ENCODE measurements at places on chromosomes 7 and 10.

- no peak for DNase-seq
Measured at GRCh38 chr7:55172881-55173609, 154.2 kb downstream of the EGFR start.

DNA sequence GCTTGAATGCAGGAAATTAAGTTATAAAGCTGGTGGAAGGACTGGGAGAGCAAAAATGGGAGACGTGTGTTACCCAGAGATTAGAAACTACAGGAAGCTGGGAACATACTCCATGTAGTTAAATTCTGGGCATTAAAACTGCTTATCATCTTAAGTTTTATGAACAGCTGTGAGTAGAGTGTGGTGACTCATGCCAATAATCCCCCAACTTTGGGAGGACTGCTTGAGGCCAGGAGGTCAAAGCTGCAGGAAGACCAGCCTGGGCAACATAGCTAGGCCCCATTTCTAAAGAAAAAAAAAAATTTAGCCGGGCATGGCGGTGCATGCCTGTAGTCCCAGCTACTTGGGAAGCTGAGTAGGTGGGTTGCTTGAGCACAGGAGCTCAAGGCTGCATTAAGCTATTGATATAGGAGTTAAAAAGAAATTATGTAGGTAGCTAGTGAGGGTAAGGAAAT, 56.2 kb upstream of the SEPHS1 start:
- no peak for DNase-seq

DNA sequence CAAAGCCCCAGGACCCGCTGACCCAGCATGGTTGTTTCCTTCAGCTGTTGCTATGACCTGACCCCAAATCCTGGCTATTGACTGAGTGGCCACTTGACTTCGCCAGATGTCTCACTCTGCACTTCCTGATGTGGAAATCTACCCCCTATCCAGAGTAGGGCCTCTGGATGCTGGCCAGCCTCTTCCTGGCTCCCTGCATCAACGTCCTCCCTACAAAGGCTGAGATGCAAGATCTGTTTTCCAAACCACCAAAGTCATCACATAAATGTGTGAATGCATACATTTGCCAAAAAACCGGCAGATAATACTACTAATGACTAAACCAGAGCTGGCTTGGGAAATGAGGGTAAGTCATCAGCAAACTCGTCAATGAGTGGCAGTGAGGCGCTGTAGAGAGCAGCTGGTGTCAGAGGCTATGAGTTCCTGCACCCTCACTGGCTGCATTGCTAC, 70.4 kb downstream of the PYROXD2 start:
- DNase-seq, result no peak

GRCh38 chr7:42747044-42747443, 164.8 kb downstream of the C7orf25 start:
- DNase-seq, result no peak

DNA sequence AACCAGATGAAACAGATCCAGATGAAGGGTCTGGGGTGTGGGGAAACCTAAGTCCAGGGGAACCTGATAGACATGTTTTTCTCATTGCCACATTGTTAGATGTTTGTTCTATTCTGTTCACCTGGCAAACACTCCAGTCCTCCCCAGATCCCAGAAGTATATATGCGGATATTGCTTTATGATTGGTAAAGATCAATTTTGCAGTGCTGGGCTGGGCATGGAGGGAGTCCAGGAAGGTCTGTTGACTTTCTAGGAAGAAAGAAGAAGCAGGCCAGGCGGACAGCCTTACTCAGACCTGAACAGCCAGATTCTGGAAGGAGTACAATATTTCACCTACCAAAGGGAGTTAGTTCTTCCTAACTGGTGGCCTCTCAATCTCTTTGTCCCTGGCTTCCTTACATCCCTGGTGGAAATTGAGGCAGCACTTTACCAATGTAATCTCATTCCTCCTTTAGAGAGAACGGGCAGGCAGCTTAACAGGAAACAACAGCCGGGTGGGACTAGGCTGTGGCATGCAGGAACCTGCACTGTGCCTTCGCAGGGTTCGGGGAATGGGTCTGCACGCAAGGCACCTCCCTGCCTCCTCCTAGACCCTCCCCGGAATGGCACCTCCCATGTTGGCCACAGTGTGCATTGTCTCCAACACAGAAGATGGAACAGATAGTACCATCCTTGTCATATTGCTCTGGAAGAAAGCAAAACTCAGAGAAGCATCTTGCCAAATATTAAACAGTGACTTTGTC, 930 bp downstream of the GIMAP6 start:
- peak; percentile 67 for DNase-seq

- peak; percentile 50 for DNase-seq
Measured at GRCh38 chr10:59907918-59908807, 1.8 kb upstream of the CCDC6 start.

- no peak for DNase-seq
Measured at GRCh38 chr7:18700147-18700546, 204.6 kb downstream of the HDAC9 start.

DNA sequence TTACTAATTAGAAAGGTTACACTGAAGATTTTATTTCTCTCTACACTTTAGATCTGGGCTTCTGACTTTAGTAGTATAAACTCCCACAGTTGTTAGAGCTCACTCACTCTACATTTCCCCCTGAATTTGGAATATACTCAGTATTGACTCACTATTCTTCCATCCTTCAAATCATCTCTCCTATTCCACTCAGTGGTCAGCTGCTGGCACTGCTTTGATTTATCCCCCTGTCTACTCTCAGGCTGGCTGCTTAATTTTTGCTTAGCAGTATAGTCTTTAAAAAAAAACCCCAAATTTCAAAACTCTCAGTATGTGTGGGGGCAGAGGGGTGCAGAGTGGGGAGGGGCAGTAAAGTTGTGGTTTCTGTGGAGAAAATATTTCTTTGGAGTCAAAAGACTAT, 68.9 kb downstream of the CDK6 start:
- no peak for DNase-seq

DNA sequence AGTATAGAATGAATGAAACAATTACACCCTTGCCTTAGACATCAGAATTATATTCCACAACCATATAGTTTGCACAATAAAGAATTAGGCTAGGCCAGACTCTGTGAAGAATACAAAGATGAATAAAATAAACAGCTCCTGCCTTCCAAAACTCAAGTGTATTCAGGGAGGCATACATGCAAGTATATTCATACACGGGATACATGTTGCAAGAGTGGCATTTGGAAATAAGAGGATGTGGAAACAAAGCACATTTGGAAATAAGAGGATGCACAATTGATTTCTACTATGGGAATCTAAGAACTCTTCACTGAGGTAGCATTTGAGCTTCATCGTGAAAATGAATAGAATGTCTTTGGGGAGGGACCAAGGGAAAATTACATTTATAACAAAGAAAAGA, 27.0 kb upstream of the TMEM26 start:
- DNase-seq, result no peak

GRCh38 chr10:116772909-116773705, 30.7 kb upstream of the HSPA12A start:
- DNase-seq, result no peak

DNA sequence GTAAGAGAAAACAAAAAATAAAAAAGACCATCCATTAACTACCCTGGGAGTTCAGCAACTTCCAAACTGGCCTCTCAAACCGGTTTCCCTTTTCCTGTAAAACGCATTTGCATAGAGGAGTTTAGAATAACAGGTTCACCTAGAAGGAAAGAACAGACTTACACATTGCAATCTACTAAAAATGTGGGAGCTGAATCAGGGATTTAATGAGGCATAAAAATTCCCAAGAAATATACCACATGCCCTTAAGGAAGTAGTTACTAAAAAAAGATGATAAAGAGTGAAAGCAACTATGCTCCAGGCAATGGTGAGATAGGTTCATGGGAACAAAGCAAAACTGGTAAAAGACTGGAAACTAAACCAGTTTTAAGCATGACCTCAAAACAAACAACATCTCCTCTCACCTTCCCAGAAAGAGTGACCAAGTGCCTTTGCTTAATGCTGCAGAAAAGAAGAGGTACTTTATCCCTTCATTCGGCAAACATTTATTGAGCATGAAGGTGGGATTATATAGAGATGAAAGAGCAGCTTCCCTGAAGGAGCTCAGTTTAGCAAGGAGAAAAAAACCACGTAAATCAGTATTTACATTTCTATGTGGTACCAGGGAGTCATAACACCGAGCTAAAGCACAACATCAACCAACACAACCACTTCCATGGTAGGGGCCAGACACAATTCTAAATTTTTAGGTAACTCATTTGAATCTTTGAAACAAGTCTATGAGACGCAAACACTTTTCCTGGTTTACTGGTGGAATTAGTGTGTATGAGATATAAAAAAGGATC, 152.8 kb downstream of the SGMS1 start:
- DNase-seq, result no peak

DNA sequence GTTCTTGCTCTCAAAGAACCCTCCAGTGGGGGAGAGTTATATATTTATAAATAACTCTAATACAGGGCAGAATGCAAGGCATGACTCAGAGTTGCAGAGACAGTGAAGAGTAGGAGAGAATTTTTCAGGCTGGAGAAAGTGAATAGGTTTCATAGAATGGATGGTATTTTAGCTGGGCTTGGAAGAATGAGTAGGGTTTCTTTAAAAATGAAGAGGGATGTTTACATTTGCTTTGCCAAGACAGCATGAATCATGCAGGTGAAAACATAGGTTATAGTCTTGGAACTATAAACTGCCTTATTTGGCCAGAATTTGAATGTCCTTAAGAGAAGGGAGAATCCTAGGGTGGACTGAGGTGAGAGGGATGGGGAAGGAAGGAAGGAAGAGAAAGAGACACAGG, 124.8 kb downstream of the CPED1 start:
- no peak for DNase-seq

- DNase-seq, result no peak
Measured at GRCh38 chr7:4836206-4836661, 25.6 kb downstream of the PAPOLB start.

DNA sequence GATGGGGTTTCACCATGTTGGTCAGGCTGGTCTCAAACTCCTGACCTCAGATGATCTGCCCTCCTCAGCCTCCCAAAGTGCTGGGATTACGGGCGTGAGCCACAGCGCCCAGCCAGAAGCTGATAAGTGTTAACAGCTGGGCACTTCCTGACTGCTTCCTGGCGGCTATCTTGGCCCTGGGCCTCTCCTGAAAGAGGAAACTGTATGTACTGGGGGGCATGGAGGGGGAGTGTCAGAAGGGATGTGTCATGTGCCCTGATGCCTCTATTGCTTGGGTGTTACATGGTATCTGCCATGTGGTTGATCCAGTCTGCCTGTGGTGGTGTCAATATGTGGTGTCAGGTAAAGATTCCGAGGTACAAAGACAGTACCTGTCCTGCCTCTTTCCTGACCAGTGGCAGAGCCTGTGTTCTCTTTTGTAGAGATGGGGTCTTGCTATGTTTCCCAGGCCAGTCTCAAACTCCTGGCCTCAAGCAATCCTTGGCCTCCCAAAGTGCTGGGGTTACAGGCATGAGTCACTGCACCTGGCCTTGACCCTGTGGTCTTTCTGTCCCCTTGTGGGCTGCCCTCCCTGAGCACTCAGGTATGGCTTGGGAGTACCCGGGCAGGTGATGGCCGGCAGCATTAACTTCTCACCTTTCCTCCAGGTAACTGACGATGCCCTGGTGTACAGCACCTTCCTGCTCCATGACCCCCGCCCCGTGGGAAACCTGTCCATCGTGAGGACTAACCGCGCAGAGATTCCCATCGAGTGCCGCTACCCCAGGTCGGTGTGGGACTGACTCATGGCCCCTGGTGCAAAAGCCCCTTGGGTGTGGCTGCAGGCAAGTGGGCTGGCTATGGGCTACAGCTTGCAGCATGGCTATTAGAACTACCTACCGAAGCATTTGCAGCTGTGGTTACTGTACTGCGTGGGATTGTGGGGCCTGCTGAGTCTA, 4.4 kb downstream of the ZP3 start:
- no peak for DNase-seq

- DNase-seq, result no peak
Measured at GRCh38 chr10:64206409-64206808, 685.2 kb downstream of the REEP3 start.

DNA sequence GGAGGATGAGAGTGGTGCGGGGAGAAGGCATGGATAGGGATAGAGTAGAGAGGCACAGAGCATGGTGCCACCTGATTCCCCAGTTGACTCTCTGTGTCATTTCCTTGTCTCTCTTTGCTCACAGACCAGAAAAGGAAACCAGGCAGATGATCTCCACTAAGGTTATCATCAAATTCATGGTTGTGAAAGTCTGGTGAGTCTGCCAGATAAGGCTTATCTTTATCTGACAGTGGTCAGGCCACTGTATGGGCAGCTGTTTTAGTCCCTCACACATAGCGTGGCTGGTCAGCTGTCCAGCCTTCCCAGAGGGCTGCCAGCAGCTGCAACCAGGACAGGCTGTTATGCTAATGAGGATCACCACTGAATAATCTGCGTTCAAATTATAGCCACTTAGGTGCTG, 99.0 kb downstream of the ADRA2A start:
- DNase-seq, result no peak

DNA sequence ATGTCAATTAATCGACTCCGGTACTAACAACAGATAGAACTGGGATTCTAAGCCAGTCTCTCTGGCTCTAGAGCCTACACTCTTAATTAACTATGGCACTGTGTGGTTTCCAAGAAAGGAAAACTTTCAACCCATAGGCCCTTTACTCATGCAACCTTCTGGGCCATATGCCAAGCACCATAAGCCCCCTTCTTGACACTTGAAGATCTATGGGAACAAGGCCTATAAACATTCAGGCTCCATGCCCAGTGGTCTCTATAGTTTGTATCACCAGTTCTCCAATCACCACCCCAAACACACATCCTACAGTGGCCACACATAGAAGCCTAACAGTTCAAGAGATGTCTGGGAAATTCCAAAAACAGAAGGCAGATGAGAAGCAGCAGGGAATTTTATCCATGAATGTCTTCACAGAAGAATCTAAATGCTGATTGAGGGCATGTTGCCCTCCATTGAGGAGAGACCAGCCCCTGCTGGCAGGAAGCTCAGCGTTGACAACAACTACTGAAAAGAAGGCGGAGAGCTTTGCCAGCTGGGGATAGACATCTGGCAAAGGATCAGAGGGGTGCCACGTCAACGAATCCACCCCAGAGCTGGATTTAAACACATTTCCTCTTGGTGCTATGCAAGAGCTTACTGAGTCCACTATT, 64.4 kb downstream of the GRM3 start:
- DNase-seq, result no peak

GRCh38 chr10:44954962-44955361, 4.6 kb upstream of the RASSF4 start:
- no peak for DNase-seq

DNA sequence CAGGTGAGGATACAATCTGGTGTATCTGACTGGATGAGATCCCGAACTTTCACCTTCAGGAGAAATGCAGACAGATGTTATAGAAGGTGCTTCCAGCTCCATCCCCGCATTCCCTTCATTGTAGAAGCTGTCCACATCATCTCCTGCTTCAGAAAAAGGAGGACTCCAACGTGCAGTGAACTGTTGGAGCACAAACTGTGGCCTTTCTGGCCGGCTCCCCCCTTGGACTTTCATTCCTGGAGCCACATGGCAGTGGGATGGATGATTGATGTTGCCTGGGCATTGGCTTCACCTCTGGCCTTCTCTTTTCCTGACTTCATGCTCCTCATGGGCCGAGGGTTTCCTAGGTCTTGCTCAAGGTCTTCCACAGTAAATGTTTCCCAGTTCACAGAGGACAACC, 29.6 kb upstream of the ZNF273 start:
- DNase-seq, result no peak

GRCh38 chr10:133150226-133150625, 9.8 kb upstream of the KNDC1 start:
- no peak for DNase-seq
